ENCODE measurements at places on chromosomes 7 and 10. TPM values are rescaled to one million over a fixed set of nuclear protein-coding genes. Genes with fewer than 3 reads are reported as not detected.

Gene FAM185A
- total RNA-seq = 4.6 TPM

GRCh38 chr7:131147604-131148003 is 180.1 kb upstream of the MKLN1 start:
- DNase-seq = no peak

Gene TAS2R3
- total RNA-seq = 1.2 TPM

Gene TUBAL3
- not detected for total RNA-seq

GRCh38 chr10:25778646-25779045 is 155.4 kb upstream of the MYO3A start:
- no peak for DNase-seq

DNA sequence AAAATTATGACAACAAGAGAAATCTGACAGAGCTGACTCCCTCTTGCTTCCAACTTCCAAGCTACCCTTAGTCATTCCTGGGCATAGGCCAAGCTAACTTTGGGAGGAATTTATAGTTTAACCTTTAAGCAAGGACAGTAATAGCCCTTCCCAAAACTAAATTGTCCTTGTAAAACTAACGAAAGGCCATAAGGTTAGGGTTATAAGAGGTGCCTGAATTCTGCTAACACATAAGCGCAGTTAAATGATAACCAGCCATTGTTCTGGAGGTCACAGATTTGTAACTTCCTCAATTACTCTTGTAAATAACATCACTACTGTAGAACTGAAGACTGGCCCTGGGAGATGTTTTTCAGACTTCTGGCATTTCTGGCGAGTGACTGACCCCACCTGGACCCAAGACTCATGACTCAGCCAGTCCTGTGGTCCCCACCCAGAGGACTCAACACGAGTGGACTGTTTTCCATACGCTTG is 481.2 kb downstream of the KCNMA1 start:
- peak; percentile 77 for DNase-seq

Gene HYAL4
- not detected for total RNA-seq

- no peak for DNase-seq
Observed at GRCh38 chr10:122725768-122726167, 26.1 kb upstream of the C10orf120 start.

Gene MCM10
- 1.5 TPM for total RNA-seq

GRCh38 chr7:43721193-43721806 is 8.0 kb downstream of the COA1 start:
- DNase-seq = peak; percentile 31

Gene GIMAP2
- total RNA-seq = not detected

Gene KIAA1217
- 43.5 TPM for total RNA-seq

- peak; percentile 42 for DNase-seq
Observed at GRCh38 chr10:86900955-86901354, 56.5 kb downstream of the MMRN2 start.

Gene AKR1B15
- total RNA-seq = not detected

- peak; percentile 82 for DNase-seq
Observed at GRCh38 chr7:93890464-93891068, at the start of gene TFPI2. TSS of gene TFPI2 (minus strand) at chr7:93890753. CDS start at chr7:93890678, 75 bp downstream.

DNA sequence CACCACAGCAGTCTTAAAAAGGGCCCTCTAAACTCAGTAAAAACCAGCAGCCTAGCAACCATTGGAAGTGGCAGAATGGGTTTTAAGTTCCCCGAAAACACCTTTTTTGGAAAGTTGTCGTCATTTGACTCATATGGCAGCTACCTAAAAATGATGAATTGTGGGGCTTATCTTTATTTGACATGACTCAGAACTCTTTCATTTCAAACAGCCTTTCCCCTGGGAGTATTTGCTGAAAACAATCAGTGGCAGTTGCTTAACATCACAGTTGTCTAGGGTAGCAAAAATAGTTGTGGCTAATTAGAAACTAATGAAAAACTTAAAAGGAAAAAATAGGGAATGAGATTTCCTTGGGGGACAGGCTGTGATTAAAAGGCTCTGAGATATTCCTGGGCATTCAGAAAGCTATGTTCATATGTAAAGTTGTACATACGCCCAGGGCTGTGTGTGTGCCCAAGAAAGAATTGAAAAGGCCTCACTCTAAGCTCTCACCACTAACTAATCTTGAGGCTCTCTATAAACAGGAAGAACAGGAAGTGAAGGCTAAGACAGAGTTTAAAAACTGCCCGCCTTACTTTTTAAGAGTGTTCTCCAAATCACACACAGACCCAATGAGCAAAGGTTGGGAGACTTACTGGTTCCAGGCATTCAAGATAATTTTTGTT is 81.7 kb upstream of the HECTD2 start:
- no peak for DNase-seq

GRCh38 chr7:93889261-93889660 is 1.3 kb downstream of the TFPI2 start:
- DNase-seq = peak; percentile 74

Gene PPP1R17
- not detected for total RNA-seq

Gene ZNF503
- 11.1 TPM for total RNA-seq

DNA sequence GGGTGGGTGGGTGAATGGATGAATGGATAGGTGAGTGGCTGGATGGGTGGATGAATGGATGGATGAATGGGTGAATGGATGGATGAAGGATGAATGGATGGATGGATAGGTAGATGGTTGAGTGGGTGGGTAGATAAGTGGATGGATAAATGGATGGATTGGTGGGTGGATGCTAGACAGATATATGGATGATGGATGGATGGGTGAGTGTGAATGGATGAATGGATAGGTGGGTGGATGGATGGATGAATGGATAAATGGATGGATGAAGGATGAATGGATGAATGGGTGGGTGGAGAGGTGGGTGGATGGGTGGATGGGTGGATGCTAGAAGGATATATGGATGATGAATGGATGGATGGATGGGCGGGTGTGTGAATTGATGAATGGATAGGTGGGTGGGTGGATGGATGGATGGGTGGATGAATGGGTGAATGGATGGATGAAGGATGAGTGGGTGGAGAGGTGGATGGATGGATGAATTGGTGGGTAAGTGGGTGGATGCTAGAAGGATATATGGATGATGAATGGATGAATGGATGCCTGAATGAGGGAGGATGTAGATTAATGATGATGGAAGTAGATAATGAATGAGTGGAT is 20.4 kb downstream of the ELFN1 start:
- DNase-seq = no peak

Gene AMZ1
- 5.7 TPM for total RNA-seq

DNA sequence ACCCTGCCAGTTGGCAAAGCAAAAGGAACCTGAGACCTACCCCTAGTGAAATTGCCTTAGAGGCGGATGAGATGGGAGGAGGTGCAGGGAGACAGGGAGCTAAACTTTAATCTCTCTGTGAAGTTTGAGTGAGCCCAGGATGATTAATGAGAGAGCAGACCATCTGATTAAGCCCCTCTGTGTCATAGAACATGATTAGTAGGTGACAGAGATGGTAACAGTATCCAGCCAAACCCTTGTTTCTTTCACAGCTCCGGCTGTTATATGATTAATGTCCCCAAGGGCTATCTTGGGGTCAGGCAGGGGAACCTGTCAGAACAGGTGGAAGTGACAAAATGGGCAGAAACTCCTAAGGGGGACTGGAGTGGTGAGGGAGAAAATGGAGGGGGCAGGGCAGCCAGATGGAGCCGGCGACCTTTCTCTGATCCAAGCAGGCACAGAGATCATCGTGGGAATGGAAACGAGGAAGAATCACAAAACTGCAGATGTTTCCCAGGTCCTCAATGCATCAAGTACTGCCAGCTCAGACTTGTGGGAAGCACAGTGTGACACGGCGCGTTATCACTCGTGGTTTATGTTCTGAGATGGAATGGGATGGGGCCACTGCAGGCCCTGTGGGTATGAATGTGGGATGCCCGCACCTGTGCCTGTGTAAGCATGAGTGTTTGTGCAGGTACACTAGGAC is 684.2 kb downstream of the LRMDA start:
- peak; percentile 32 for DNase-seq

Gene TMEM176A
- 0.31 TPM for total RNA-seq

DNA sequence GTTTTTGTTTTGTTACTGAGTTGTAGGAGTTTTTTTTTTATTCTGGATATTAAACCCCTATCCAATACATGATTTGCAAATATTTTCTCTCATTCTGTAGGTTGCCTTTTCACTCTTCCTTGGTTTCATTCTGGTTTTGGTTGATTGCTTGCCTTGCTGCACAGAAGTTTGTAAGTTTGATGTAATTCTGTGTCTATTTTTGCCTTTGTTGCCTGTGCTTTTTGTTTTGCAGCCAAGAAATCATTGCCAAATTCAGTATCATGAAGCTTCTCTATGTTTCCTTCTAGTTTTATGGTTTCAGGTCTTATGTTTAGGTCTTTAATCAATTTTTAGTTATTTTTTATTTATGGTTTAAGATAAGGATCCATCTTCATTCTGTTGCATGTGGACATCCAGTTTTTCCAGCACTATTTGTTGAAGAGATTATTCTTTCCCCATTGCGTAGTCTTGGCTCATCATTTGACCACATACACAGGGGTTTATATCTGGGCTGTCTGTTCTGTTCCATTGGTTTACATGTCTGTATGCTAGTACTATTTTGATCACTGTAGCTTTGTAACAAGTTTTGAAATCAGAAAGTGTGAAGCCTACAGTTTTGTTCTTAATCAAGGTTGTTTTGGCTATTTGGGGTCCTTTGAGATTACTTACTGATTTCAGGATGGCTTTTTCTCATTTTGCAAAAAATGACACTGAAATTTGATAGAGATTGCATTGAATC is 26.4 kb downstream of the BMPR1A start:
- no peak for DNase-seq

- DNase-seq = peak; percentile 98
Observed at GRCh38 chr10:78588194-78588811, 480.5 kb upstream of the ZMIZ1 start.

GRCh38 chr10:3873728-3874461 is 88.9 kb upstream of the KLF6 start:
- peak; percentile 59 for DNase-seq

Gene TAS2R5
- total RNA-seq = 1.5 TPM

DNA sequence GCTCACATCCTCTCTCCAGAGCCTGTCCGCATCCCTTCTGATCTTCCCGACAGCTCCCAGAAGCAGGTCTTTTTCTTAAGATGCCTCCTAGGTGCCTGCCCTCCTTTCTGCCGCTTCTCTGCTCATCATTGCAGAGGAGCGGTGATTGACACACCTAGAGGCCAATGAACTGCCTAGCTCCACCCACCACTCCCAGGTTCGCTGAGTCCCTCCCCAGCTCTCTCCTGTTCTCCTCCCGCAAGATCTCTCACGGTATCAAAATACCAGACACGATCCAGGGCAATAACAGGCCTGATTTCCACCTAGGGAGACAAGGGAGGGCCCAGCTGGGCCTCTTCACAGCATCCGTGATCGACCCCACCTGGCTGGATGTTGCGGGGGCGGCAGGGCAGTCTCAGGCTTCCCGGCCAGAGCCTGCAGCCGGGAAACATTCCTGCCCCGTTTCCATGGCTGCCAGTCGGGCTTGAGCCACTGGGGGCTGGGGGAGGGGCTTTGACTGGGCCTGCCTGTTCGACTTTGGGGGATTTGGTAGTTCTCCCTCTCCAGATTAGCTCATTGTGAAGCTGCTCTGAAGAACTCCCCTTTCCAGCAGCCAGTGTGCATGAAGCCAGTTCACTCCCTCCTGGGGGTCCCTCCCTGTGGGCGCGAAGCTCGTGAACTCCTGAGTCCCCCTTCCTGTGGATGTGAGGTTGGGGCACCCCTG is 373.5 kb downstream of the RPS24 start:
- peak; percentile 97 for DNase-seq

- peak; percentile 51 for DNase-seq
Observed at GRCh38 chr7:46170792-46171191, 249.7 kb upstream of the IGFBP3 start.

Gene ING3
- total RNA-seq = 8.6 TPM

Gene ENTPD1
- total RNA-seq = 0.95 TPM

GRCh38 chr10:81600185-81600584 is 274.8 kb upstream of the NRG3 start:
- DNase-seq = peak; percentile 23

DNA sequence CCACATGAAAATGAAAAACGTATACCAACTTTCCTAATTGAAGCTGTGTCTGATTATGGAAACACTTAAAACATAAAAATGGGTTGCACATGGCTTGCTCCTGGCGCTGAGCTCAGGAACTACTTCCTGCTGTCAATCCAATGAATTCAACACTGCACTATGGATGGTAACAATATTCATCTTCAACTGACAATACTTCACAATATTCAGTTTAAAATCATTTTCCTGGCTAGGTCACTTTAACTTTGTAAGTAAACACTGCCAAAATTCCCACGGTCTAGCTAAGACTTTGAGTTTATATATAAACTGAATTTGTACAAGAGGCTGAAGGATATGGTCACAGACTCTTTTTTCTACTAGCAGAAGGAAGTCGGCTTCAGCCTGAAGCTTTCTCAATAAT is 556.9 kb downstream of the TNS3 start:
- no peak for DNase-seq

Gene OSBPL3
- 62.9 TPM for total RNA-seq

DNA sequence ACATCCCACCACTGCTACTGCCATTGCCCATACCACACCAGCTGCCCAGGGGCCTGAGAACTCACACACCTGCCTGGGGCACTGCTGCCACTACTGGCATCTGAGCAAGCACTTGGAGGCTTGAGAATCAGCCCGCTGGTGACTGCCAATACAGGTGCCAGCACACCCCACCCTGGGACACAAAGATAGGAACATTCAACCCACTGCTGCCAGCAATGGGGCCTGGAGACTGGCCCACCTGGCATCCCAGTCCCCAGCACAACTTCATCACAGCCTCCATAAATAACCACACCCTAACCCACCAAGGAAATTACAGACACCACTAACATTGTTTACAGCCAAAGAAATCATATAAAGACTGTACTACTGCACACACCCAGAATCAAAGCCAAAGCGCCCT is 115.9 kb downstream of the SLC16A9 start:
- DNase-seq = no peak

Data from astrocyte (in vitro differentiated cells and primary cell).